H4 (cell line): ENCODE measurements at places on chromosomes 1 and 21. TPM values are rescaled to one million over a fixed set of nuclear protein-coding genes. Genes with fewer than 3 reads are reported as not detected.

TNNT2 gene
- total RNA-seq: not detected in 2 replicates

SLAMF1 gene
- total RNA-seq: not detected in 2 replicates

LORICRIN gene
- total RNA-seq: not detected in 2 replicates

LCE2C gene
- not detected in 2 replicates for total RNA-seq

SAMD13 gene
- total RNA-seq: 0.29 and 2.3 TPM in 2 replicates

PADI4 gene
- total RNA-seq: 0.27 TPM in 2 replicates

SH2D1B gene
- total RNA-seq: 0.06 TPM in 1 of 2 replicates, not detected in the other

CELA2B gene
- total RNA-seq: not detected in 2 replicates

LDLRAD2 gene
- not detected in 2 replicates for total RNA-seq
